ENCODE measurements at places on chromosomes 12 and 14.

GRCh38 chr12:98208816-98209215 lies 306.6 kb upstream of the TMPO start:
- DNase-seq, result no peak

DNA sequence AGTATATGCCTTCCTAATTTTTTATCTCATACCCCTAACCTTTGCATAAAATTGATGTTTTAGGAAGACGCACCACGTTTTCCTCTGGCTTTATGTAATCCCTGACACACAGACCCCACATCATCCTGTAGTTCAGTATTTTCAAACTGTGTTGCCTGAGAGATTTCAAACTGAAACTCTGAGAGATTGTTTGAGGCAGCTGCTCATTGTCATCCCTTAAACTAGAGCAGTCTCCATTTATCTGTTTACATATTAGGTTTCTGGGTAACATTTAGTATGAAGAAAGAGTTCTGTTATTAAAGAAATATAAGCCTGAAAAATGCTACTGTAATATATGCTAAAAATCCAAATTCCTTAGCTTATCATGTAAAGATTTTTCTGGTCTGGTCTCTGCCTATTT lies 24.3 kb downstream of the MNAT1 start:
- DNase-seq, result no peak

- DNase-seq, result no peak
These were observed 1823.6 kb upstream of the FLRT2 start for GRCh38 chr14:83706231-83706954.

GRCh38 chr14:30957813-30958370 lies 67.6 kb upstream of the AP4S1 start:
- DNase-seq, result no peak

DNA sequence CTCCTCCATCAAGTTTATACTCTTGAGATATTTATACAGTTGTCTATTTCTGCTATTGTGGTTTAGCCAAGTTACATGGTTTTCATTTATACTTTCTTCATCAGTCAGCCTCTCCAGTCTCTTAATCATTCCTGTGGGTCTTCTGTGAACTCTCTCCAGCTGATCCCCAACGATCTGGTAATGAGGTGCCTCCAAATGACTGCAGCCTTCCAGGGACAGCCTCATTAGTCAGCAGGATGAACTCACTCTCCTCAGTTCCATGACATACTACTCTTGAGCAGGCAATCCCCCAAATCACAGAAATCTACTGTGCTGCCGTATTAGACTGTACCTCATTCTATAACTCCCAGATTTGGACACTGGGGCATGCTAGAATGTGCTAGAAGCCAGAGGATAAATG lies 15.3 kb downstream of the AREL1 start:
- no peak for DNase-seq

GRCh38 chr14:96274543-96274942 lies 18.5 kb downstream of the BDKRB1 start:
- no peak for DNase-seq

GRCh38 chr12:100026241-100026640 lies 41.5 kb upstream of the ANKS1B start:
- DNase-seq, result no peak

GRCh38 chr12:1680804-1681492 lies 9.9 kb upstream of the ADIPOR2 start:
- no peak for DNase-seq

DNA sequence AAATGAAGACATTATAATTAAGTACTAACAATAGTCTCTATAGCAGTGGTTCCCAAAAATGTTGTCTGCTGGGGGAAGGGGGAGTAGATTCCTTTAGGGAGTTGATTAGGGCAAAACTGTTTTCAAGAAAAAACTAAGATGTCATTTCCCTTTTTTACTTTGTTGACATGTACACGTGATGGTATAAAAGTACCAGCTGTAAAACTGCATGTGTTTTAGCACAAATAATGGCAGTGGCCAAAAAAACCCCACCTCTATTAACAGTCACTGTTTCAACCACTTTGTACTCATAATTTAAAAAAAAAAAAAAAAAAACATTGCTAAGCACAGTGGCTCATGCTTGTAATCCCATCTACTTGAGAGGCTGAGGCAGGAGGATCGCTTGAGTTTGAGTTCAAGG lies 61.7 kb downstream of the PPP1R12A start:
- DNase-seq, result no peak

- DNase-seq, result no peak
These were observed 124.7 kb downstream of the PAPOLA start for GRCh38 chr14:96626916-96627315.

DNA sequence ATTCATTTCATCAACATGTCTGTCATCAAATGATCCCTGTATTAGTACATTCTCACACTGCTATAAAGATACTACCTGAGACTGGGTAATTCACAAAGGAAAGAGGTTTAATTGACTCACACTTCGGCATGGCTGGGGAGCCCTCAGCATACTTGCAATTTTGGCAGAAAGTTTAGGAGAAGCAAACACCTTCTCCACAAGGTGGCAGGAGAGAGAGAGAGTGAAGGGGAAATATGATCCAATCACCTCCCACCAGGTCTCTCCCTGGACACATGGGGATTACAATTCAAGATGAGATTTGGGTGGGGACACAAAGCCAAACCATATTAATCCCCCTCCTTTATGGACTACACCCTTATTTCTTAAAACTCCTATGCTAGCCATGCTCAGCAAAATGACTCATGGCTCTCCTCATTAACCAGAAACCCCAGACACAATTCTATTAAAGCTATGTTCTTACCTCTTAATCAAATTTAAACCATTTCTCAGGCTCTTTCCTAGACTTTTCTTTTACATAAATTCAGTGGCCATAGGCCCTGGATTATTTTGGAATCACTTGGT lies 932.3 kb downstream of the FLRT2 start:
- no peak for DNase-seq

DNA sequence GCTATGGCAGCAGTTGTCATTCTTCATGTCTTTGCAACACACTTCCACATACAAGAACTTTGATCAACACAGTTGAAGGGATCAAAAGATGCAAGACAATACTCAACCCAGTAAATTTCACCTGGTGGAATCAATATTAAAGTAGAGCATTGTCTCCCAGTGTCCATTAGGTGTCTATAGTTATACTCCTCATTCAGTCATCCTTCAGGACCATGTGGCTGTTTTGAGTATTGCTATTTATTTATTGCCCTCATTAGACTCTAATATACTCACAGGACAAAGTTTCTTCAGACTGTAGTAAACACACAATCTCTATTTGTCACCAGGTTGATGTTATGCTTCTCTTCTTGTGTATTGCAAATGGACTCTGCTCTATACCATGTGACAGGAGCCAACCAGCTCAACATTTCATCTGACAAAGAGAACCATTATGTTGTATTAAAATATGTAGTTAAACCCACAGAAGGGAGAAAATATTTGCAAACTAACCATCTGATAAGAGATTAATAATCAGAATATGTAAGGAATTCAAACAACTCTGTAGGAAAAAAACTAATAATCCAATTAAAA lies 146.6 kb downstream of the TGFB3 start:
- no peak for DNase-seq

Measured in NCI-H526 treated with DMSO at 0.1 percent for 48 hours (cell line).